CD8-positive, alpha-beta T cell (primary cell): ENCODE measurements at places on chromosomes 12 and 14. TPM values are rescaled to one million over a fixed set of nuclear protein-coding genes. Genes with fewer than 3 reads are reported as not detected.

Gene CLEC2B
- total RNA-seq, result 145 TPM

Gene NDUFA9
- 94.2 TPM for total RNA-seq

Gene DACT1
- total RNA-seq, result 0.78 TPM

Gene WDR89
- total RNA-seq, result 13.7 TPM

Gene AMIGO2
- 13.5 TPM for total RNA-seq

Gene CLEC14A
- not detected for total RNA-seq

Gene ETFBKMT
- 1.0 TPM for total RNA-seq

Gene SEC23A
- 62.0 TPM for total RNA-seq

Gene TAS2R7
- not detected for total RNA-seq

Gene PAX9
- not detected for total RNA-seq

Gene MANSC1
- total RNA-seq, result not detected
